ENCODE measurements at places on chromosomes 2 and 18. TPM values are rescaled to one million over a fixed set of nuclear protein-coding genes. Genes with fewer than 3 reads are reported as not detected.

DNA sequence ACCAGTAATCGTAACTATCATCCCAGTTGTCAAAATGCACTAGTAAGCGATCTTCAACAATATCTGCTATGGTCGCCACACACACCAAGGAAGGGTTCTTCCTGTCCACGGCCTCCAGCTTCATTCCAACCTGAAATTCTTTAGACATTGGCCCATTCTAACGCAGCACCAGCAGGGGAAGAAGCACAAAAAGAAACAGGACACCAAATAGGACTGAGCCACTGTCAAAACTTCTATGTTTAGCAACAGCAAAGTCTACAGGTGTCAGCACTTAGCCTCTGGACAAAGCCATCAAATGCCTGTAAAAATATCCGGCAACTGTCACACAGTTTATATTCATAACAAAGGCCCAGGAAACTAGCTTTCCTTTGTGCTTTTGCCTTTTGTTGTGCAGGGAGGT lies 175.0 kb downstream of the L3MBTL4 start:
- no peak for DNase-seq

DNA sequence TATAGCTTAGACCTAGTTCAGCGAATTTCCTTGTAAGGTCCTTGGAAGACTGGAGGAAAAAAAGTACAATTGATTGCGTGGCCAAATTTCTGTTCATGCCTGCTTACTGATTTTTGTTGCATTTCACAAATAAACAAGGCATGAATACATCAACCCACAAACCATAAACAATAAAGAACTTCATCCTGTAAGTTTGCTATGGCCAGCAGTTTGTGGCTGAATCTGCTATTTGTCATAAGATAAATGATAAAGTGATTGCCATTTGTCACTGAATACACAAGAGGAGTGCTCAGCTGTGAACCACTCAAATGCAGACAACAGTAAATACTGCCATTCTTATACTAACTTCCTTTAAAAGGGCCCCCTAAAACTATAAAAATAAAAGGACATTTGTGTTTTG lies 259.5 kb downstream of the CCDC178 start:
- no peak for DNase-seq

DNA sequence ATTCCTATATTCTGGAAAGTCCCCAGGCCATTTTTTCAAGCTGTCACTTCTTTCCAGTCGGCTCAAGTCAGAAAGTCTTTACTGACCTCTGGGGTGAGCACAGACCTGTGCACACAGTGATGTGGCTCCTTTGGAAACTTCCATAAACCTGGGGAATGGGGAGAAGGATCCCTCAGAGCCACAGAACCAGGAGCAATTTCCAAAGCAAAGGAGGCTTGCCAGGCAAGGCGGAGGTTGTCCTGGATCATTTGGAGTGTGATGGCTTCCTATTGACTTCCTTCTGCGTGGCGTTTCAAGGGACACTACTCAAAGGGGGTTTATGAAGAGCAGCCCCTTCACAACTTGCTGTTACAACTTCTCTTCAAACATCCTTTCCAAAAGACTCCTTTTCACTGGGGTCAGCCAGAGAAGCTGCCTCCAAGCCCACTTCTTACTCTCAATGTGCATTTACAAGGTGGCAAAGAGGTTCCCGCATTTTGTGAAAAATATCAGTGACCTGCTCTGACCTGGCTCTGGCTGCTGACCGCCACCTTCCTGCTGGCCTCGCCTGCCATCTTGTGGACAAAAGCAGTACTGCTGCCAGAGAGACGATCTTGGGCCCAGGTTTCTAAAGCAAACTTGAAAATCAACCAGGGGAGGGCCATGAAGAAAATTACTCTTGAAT lies 18.2 kb upstream of the TMEM247 start:
- DNase-seq, result peak; percentile 70

GRCh38 chr18:61742565-61743429 lies 150.0 kb downstream of the RNF152 start:
- DNase-seq, result no peak

The KLHL30 gene
- 1.2 TPM for total RNA-seq

DNA sequence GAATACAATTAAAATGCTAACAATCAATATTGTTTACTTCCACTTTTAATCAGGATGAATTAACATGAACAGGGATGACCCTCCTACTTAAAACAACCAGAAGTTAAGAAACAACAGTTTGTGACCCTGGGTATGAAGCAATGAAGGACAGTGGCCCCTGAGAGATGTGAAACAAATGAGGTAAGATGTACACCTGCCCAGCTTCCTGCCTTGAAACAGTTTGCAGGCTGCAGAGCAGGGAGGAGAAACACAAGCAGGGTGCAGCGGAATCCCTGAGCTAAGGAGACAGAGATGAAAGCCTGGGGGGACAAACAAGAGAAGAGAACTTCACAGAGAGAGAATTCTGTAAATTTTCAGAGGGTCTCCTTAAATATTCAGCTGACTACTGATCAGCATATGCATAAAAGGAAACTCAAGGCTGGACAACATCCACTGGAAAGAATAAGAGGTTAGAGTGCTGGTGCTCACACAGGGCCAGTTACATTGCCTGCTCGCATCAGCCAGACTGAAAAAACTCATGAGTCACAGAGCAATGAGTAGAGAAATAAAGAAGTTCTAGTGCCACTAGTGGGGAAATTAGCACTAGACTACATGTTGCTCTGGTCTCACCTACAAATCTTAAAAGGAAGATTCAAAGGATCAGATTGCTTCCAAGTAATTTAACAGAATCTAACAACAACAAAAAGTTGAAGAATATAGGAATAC lies 106.4 kb downstream of the PID1 start:
- DNase-seq, result peak; percentile 34

DNA sequence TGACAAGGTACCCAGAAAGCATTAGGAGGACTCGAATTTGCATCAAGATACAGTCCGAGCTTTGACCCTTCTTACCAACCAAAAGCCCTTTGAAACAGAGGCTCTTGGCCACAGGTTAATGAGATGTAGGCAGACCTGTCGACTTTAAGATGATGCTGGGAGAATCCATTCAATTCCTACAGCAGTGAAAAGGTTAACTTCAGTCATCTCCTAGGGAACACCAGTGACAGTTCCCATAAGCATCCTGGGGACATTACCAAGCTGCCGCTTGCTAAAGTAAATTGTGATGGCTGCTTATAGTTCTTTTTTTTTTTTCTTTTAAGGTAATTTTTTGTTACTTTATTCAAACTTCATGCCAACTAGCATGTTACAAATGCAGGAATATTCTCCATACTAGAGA lies 379.3 kb downstream of the SOX11 start:
- DNase-seq, result no peak

DNA sequence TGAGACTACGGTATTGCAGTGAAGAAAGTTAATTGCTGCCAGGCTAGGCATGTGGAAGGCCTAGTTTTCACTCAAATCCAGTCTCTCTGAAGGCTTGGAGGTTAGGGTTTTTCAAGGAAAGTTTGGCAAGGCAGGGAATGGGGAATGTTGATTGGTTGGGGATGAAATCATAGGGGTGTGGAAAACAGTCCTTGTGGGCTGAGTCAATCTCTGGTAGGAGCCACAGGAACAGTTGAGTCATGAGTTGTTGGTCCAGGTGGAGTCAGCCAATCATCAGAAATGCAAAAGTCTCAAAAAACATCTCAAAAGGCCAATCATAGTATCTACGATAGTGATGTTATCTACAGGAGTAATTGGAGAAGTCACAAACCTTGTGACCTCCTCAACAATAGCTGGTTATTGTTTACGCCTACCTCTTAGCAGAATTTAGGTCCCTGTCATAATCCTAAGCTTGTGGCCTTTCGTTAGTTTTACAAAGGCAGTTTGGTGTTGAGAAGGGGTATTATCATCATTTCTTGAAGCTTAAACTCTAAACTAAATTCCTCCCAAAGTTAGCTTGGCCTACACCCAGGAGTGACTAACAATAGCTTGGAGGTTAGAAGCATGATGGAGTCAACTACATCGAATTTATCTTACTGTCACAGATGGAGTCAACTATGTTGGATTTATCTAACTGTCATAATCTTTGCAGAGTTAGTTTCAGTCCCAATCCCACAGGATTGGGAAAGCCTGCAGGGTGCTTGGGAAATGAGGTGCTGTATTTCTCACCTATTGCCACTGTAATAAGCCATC lies 33.7 kb upstream of the APCDD1 start:
- DNase-seq, result peak; percentile 95

The ITPRID2 gene
- 117 TPM for total RNA-seq

DNA sequence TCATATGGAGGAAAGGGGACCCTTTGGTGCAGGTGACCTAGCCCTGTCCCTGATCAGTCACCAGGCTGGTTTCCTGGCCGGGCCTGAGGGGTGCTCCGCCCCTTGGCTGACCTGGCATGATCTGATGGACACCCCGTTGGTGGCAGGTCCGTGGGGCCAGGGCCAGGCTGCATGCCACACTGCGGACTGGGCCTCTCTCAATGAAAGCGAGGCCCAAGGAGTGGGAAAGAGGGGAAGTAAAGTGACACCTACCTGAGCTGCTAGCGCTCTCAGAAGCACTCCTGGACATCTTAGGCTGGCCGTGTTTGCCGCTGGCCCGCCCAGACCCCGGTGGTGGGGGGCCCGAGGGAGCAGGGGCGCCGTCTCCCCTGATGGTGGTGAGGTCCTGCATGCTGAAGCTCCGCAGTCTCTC lies 33.1 kb downstream of the MRPL35 start:
- DNase-seq, result no peak

GRCh38 chr18:44895176-44895798 lies 214.6 kb downstream of the SETBP1 start:
- peak; percentile 59 for DNase-seq

GRCh38 chr2:72263043-72263775 lies 115.5 kb upstream of the CYP26B1 start:
- DNase-seq, result no peak

DNA sequence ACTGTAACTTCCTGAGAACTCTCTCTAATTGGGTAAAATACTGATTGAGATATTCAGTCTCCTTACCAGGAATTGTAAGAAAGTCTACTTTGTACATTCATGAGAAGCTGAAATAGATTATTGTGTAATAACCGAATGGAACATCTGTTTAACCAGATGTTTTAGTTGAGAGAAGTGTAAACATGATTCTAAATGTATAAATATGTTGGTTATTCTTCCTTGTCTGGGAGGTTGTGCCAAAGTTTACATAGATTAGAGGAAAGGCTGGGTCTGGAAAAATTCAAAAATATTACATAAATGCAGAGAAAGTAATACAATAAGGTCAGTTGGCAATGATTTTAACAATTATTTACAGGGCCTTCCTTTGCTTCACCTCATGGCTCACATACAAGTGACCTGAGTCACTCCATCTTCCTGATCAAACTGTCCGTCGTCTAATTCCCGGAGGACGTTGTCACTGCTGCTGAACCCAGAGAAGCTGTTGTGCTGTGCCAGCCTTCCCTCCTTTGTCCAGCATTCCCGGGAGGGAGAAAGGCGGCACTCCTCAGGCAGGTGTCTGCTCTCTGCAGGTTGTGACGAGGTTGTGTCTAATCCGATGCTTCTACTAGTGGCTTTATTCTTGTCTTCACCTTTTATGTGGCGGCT lies 55.9 kb downstream of the MOB4 start:
- DNase-seq, result peak; percentile 81

The DSC3 gene
- under 0.01 TPM for total RNA-seq

- no peak for DNase-seq
These were observed 29.0 kb upstream of the REL start for GRCh38 chr2:60852282-60852860.

DNA sequence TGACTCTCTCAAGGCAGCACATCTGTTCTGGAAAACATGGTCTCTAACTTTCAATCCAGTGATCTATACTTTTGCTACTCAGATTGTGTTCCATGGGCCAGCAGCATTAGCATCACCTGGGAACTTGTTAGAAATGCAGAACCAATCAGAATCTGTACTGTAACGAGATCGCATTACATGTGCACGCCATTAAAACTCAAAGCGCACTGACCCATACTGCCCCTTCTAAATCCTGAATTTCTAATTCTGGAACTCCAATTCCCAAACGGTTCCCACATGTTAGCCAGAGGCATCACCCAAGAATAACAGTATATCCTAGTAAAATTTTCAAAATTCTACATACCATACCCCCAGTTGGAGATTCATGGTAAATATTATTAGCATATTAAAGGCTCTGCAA lies 10.5 kb upstream of the DCTN1 start:
- no peak for DNase-seq

GRCh38 chr2:133240491-133241223 lies 327.6 kb downstream of the NCKAP5 start:
- DNase-seq, result peak; percentile 26

DNA sequence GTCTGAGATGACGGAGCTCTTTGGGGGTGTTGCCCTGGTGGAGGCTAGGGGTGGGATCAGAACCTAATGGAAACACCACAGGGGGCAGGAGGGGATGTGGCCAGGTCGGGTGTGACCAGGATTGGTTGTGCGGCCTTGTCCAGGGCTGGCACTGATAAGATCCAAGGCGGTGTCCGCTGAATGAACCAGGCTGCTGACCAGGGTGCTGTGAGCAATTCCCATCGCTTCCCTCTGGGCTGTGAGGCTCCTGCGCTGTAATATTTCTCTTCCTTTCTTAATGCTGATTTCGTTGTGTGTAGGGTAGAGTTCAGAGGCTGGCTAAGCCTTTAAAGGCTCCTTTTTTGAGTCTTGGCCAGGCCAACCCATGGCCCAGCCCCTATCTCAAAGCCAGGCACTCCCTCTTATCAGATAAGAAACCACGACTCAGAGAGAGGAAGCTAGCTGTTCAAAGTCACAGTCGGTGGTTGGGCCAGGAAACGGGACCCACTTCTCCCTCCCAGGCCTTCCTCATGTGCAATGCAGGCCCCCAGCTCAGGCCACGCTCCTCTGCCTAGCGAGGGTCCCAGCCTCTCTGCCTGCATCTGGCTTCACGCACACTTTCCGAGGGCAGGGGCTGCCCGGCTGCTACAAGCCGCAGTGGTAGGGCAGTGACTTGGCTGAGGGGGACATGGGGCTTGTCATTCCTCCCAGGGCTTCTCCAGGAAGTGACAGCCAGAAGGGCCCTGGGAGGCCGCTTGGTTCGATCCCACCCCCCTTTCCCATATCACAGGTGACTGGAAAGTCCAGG lies 26.0 kb upstream of the FOSL2 start:
- DNase-seq, result peak; percentile 35

DNA sequence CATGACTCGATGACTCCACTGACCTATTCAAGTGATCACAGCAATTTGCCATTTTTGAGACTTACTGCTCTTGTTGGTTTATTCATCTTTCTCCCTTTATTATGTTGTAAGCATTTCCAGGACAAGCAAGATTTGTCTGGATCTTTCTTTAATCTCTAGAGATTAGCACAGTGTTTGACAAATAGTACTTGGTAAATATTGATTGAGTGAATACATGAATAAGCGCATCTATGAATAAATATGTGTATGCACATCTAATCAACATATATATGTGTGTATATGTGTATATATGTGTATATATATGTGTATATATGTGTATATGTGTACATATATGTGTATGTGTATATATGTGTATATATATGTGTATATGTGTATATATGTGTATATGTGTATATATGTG lies 7.3 kb downstream of the TMX3 start:
- no peak for DNase-seq

Measured in fibroblast of lung (primary cell).